Activated CD4-positive, alpha-beta T cell treated with anti-CD3 and anti-CD28 coated beads for 36 hours (primary cell): ENCODE measurements at places on chromosomes 16 and 17. TPM values are rescaled to one million over a fixed set of nuclear protein-coding genes. Genes with fewer than 3 reads are reported as not detected.

The ZFP3 gene
- 2.2 TPM for total RNA-seq

The RBFOX1 gene
- total RNA-seq = not detected

The ATP2A1 gene
- total RNA-seq = 2.8 TPM

The KRT23 gene
- not detected for total RNA-seq

The PRR15L gene
- total RNA-seq = not detected

The NPTX1 gene
- 27.5 TPM for total RNA-seq

The ELP5 gene
- 58.1 TPM for total RNA-seq

The RNF166 gene
- 44.0 TPM for total RNA-seq

The DPEP1 gene
- not detected for total RNA-seq

The SMARCD2 gene
- 101 TPM for total RNA-seq

The CES1 gene
- not detected for total RNA-seq

The ARHGAP44 gene
- total RNA-seq = 0.14 TPM

The CNGB1 gene
- not detected for total RNA-seq

The HAPSTR1 gene
- total RNA-seq = 42.4 TPM

The PKMYT1 gene
- 101 TPM for total RNA-seq

The BMERB1 gene
- 10.1 TPM for total RNA-seq

The SALL1 gene
- not detected for total RNA-seq

The CDR2L gene
- total RNA-seq = 0.89 TPM

The CNP gene
- 55.1 TPM for total RNA-seq

The RNF222 gene
- total RNA-seq = not detected

The ABHD15 gene
- 8.6 TPM for total RNA-seq

The SCNN1G gene
- not detected for total RNA-seq

The TEKT1 gene
- total RNA-seq = not detected

The WIPF2 gene
- total RNA-seq = 23.6 TPM

The DECR2 gene
- total RNA-seq = 11.5 TPM

The DLX4 gene
- 0.86 TPM for total RNA-seq

The RNF135 gene
- total RNA-seq = 5.8 TPM

The CASKIN2 gene
- total RNA-seq = 2.9 TPM

The KCNH4 gene
- total RNA-seq = 0.43 TPM

The ST6GALNAC2 gene
- total RNA-seq = not detected

The NXPH3 gene
- 0.09 TPM for total RNA-seq

The SAP30BP gene
- 100.0 TPM for total RNA-seq

The PLK1 gene
- total RNA-seq = 91.4 TPM

The BRIP1 gene
- total RNA-seq = 15.4 TPM

The KRTAP3-2 gene
- not detected for total RNA-seq

The MYH2 gene
- total RNA-seq = not detected

The MEAK7 gene
- total RNA-seq = 8.9 TPM

The WNT9B gene
- not detected for total RNA-seq

The GLIS2 gene
- 0.30 TPM for total RNA-seq

The EVPLL gene
- not detected for total RNA-seq

The CA7 gene
- not detected for total RNA-seq

The MATCAP1 gene
- 30.4 TPM for total RNA-seq

The PPY gene
- not detected for total RNA-seq

The CTRB1 gene
- not detected for total RNA-seq

The DPEP3 gene
- 0.11 TPM for total RNA-seq

The KRT31 gene
- not detected for total RNA-seq
